ENCODE measurements at places on chromosomes 6 and 20.

DNA sequence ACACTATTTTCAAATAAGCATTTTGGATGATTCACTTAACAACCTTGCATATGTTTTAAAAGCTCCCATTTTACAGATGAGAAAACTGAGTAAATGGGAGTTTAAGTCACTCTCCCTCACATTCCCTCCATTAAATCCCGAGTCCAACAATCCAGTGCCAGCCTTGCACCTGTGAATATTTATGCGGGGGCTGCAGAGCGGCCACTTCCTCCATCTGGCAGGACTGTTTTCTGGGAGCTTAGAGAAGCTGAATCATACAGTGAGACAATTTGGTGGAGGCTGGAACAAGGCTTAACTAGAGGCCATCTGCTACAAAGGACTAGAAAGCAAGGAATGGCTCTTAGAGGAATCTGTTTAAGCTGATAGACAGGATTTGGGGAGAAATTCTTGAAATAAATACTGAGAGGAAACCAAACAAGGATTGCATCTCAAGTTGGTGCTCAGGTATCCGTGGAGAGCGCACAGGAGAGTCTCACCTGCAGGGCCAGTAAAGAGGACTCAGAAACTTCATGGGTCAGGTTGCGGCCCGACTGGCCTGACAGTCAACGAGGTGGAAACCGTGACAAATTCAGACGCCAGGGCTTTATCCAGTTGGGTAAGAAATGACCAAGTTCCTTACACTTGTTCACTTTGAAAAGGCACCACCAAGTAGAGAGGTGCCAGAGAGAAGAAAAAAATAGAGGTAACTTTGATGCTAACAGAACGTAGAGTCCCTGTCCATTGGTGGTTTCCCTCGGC is 478.5 kb downstream of the QKI start:
- no peak for DNase-seq

DNA sequence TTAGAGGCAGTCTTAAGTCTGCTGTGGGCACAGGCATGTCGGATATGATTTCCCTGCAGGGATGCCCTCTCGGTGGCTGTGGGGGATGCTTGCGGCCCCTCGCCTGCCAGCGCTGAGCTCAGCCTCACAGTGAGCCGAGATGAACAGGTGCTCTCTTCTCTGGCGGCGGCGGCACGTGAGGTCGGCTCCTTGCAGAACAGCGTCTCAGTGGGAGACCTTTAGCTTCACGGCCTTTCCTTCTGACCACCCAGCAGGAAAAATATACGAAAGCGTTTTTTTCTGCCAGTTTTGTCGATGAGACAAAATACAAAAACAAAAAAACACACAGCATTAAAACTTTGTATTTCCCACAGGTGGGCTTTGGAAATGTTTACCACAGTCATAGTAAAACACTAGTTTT is 23.6 kb downstream of the FOXA2 start:
- DNase-seq: no peak

DNA sequence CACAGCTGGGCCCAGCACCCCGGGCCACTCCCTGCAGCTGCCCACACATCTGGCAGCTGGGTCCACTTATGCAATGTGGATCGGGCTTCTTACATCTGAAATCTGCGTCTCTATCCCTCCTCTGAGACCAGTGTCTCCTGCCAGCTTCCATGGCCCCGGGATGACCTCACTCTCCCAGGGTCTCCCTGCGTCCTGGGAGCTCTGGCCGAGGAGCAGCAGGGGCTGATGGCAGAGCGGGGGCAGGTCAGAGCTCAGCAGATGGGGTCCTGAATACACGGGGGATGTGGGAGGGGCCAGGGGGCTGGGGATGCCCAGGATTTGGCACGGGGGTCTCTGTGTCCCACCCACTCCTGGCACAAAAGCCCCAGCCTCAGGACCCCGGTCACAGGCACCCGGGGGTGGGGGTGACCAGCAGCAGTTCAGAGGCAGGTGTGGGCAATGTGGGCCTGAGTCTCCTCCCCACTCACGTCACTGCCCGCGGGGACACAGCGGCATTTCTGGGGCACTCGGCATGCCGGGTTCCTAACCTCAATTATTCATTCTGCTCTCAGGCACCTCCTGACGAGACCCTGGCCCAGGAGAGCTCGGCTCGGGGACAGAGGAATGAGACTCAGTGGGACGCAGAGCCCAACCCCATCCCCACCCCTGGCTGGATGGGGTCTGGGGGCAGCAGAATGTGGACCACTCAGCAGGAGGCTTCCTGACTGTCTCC is 16.4 kb downstream of the CHRNA4 start:
- peak; percentile 42 for DNase-seq

DNA sequence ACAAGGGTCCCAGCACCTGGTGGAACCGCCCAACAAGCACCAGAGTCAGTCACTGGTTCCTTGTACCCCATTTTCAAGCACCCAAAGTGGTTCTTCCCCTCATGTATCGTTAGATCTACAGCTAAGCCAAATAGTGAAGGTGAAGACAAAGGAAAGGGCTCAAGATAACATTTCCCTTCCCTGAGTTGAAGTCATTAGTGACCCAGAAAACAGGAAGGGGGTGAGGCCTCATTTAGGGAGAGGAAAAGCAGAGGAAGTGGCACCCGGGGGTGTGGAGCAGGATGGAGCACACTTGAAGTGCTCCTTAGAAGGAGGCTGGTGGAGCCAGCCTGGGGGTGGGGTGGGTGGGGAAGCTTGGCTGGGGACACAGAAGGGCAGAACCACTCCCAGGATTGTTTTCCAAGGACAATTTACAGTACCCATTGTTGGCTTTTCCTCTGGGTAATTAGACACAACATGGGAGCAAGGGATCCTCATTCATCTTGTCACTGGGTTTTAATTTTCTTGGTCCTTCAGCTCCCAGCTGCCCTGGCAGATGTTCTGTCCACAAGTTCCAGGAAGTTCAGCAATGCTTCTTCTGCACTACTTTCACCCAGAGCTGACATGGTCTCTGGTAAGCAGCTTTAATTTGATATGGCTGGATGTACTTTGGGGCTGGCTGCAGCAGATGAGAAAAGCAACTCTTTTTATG is 73.3 kb upstream of the CD93 start:
- DNase-seq: no peak

- DNase-seq: no peak
These were observed 51.9 kb downstream of the IL22RA2 start for GRCh38 chr6:137121401-137121997.

DNA sequence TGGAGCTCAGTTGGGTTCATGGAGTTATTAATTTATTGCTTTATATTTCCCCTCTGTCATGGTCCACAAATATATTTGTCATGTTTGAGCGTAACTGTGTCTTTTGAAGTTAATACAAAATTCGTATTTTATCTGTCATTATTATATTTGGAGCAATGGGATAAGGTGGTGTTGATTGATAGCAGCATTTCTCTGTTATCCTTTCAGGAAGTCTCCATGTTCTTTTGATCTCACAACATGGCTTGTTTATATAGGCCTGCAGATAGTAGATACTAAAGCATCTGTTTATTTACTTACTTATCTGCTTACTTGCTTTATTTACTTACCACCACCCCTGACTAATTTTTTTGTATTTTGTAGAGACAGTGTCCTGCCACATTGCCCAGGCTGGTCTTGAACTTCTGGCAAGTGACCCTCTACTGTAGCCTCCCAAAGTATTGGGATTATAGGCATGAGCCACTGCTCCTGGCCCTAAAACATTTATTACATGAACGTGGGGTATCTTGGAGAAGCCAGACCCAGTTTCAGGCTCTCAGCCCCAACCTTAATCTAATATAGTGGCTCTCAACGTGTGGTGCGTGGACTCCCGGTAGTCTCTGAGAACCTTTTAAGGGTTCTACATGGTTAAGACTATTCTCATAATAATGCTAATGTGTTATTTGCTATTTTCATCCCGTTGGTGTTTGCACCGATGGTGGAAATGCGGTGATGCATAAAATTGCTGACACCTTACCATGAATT is 104.2 kb downstream of the NCOA3 start:
- DNase-seq: no peak

DNA sequence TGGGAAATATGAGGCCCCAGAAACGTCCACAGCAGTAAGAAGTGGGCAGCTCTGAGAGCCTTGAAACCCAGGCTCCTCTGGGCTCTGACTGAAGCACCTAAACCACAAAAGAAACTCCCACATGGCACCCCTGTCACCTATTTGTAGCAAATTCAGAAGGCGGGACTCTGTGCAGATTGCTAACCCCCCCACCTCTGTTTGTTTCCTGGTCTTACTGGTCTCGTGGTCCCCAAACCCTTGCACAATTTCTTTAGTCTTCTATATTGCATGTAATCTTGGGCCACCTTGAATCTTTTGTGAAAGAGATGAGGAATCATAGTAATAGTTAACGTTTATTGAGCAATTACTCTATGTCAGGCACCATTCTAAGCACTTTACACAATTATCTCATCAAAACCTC is 154.3 kb downstream of the PREX1 start:
- DNase-seq: no peak

- DNase-seq: peak; percentile 83
These were observed 39.1 kb downstream of the ILRUN start for GRCh38 chr6:34657307-34657978.

DNA sequence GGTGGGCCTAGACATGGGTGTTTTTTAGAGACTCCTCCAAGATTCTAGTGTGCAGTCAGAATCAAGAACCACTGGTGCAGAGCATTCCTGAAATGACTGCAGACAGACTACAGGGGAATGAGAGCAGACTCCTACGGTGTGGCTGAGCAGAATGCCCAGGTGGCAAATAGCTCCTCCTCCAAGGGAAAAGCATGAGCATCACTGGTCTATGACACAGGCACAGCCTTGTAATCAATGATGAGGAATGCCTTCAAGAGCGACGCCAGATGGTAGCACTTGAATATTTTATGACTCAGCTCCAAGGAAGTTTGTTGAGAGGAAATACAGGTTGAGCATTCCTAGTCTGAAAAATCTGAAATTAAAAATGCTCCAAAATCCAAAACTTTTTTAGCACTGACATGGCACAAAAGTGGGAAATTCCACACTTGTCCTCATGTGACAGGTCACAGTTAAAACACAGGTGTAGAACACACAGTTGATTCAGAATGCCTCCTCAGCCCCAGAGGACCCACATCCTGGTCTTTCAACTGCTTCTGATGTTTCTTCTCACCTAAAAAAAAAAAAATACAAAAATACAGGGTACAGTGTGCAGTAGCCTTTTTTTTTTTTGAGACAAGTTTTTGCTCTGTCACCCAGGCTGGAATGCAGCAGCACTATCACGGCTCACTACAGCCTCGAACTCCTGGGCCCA is 10.6 kb upstream of the FAM8A1 start:
- DNase-seq: peak; percentile 58

DNA sequence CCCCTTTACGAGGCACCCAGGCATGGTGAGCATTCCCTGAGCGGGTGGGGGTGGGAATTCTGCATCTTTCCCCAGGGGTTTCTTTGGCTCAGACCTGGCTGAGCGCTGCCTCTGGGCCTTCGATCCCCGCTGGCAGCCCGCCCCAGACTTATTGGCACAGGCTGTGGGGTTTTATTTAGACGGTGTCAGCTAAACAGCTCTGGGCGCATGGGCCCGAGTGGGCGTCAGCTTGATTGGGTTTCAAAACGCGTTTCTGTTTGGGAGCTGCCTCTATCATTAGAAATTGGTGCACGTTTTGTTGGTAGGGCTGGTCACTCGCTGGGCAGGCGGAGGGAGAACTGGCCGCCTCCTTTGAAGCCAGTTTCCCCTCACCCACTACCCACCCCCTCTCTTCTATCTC is 21.0 kb downstream of the PMEPA1 start:
- no peak for DNase-seq

- DNase-seq: no peak
These were observed 69.8 kb downstream of the CDC40 start for GRCh38 chr6:110250058-110250457.

- peak; percentile 73 for DNase-seq
These were observed 2.0 kb downstream of the CEBPB start for GRCh38 chr20:50192364-50193198.

GRCh38 chr6:106163966-106164877 is 78.1 kb downstream of the PRDM1 start:
- peak; percentile 90 for DNase-seq

- no peak for DNase-seq
These were observed 42.2 kb downstream of the SNX9 start for GRCh38 chr6:157865249-157865648.

- DNase-seq: no peak
These were observed 24.8 kb upstream of the PHACTR3 start for GRCh38 chr20:59579404-59580145.

GRCh38 chr20:45340236-45340847 is 7.9 kb downstream of the SDC4 start:
- DNase-seq: no peak

GRCh38 chr6:53770780-53771249 is 24.0 kb upstream of the LRRC1 start:
- DNase-seq: no peak

GRCh38 chr20:18001131-18001921 is 32.5 kb downstream of the MGME1 start:
- peak; percentile 91 for DNase-seq

DNA sequence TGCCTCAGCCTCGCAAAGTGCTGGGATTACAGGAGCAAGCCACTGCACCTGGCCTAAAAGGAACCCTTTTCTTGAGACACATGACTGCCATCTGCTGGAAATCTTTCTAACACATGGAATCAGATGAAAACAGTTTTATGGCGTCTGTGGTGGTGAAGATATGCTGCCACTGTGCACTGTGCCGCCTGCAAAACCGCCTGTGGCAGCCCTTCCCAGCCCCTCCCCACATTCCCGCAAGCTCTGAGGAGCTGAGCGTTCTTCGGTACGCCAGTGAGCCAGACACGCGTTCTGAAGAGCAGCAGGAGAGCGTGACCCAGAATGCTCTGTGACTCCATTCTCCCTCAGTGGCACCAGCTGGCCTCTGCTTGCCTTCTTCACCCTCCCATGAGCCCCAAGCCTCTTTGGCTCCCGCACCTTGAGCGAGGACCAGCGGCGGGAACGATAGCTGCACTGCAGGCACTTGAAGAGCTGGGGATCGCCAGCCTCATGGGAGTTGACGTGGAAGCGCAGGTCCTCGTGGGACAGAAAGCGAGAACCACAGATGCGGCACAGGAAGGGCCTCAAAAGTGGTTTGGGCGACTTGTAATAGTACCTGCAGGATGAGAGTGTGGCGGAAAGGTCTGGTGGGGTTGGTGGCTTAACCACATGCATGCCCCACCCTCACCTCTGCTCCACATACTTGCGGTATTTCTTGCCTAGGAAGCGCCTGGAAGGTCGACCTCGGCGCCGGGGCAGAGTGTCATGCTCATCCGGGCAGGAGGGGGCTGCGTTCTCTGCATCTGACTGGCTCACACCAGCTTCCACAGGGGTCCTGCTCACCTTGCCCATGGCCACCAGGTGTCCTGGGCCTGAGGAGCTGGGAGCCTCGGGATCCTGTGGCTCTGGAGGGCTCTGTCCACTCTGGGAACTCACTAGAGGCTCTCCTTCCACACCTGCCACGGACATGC is 8.7 kb downstream of the ZNF335 start:
- no peak for DNase-seq

GRCh38 chr20:38536310-38536709 is 44.7 kb upstream of the ADIG start:
- peak; percentile 2 for DNase-seq
